HuH-7.5 (cell line): ENCODE measurements at places on chromosomes 4 and X.

GRCh38 chrX:110044346-110045249 is 41.7 kb downstream of the TMEM164 start:
- no peak for DNase-seq

DNA sequence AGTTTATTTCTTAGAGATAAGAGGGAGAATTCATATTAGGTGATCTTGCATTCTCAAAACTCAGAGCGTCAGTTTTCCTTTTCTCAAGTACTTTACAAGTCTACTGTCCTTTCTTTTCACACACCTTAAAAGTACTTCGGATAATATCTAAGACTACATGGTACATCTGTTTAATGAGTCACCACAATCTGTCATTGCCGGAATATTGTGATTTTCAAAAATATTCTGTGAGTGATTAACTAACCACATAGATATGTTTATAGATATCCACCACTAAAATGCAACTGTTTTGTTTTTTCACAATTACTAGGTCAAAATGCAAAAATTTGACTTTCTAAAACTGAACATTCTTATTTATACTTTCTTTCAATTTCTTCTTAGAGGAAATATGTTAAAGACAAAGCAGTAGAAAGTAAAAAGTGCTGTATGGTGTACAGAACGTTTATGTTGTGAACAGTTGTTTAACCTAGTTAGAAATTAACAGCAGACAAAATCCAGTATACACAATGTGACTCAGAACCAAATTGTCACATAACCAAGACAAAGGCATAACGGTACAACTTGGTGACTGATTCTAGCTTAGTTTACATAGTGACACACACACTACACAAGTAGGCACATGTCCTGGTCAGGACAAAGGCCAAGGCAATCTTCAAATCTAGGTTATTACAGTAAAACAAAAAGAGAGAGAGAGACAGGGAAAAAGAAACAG is 482.9 kb downstream of the NAF1 start:
- DNase-seq = no peak

GRCh38 chr4:147864607-147865006 is 132.7 kb downstream of the ARHGAP10 start:
- DNase-seq = no peak

- DNase-seq = no peak
Observed at GRCh38 chrX:110133735-110134370, 130.9 kb downstream of the TMEM164 start.

GRCh38 chrX:27599928-27600327 is 9.8 kb downstream of the DCAF8L2 start:
- DNase-seq = no peak

- DNase-seq = no peak
Observed at GRCh38 chr4:154478128-154478527, 13.5 kb downstream of the DCHS2 start.

- DNase-seq = no peak
Observed at GRCh38 chrX:154596290-154596929, 11.5 kb downstream of the CTAG1A start.

DNA sequence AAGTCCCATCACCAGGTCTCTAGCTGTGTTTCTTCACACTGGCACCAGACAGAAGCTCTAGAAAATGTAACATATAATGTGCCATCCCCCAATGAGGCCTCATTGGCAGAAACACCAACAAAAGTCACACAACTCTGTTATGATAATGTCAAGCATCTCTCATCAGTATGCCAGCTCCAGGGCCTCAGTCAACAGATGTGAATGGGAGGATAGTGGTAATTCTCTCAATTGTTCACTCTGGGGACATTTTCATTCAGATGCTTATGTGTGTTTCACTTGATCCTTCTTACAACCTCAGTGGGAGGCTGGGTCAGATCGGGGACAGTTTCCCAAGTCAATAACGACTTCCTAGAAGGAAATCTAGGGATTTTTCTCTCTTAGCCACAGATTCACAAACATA is 57.5 kb upstream of the SCOC start:
- no peak for DNase-seq

DNA sequence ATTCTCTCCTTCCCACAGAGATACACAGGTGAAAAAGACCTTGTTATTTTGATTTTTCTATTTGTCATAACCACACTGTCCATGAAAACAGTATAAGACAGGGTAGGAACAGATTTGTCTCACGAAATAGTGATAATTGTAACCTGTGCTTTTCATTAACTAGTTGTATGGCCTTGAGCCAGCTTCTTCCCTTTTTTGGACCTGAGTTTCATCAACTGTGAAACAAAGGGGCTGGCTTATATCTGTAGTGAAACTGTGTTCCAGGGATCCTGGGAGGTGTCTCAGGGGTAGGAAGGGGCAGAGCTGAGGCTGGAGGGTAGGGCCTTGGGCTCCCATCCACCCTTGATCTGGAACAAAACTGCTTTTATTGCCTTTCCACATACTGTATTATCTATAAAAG is 50.9 kb downstream of the MED28 start:
- DNase-seq = no peak

DNA sequence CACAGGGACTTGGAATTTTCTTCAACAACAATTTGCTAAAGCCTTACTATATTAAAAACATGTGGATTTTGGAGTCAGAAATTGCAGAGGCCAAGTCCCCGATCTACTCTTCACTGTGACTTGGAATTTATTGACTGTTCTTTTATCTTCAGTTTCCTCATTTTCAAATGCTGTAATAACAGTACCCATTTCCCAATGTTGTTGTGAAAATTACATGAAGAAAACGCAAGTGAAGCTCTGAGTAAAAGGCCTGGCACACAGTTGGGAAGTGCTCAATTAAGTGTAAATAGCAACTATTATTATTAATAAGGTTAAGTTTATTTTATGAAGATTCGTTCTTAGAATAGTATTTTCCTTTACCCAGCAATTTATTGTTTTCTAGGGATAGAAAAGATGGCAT is 15.7 kb downstream of the STBD1 start:
- DNase-seq = no peak

DNA sequence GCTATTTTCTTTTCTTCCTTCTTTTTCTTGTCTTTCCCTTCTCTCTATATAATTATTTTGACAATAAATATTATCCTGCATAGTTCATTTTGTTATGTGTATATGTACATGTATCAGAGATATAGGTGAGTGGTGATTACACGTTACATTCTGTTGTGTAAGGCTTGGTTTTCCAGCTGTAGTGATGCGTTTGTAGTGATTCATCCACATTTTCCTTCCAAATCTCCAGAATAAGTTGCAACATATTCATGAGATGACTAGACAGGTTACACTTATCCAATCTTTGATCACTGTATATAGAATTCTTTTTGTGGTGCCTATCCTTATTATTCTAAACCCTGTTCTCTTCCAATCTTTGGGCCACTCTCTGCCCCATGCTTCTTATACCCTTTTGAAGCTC is 540.2 kb downstream of the GBA3 start:
- DNase-seq = no peak

GRCh38 chr4:88352062-88352740 is 26.5 kb upstream of the HERC6 start:
- no peak for DNase-seq

DNA sequence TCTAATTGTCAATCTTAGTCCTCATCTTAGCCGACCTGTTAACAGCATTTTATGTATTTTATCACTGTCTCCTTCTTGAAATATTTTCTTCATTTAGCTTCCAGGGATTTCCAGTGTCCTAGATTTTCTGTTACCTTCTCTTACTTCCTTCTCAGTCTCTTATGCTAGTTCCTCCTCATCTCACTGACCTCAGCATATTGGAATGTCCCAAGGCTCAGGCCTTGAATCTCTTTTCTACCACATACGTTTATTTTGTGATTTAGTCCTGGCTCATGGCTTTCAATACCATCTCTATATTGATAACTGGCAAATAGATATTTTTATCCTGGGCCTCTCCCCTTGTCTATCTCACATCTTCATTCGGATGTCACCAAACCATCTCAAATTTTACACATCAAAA is 61.1 kb downstream of the IQCM start:
- DNase-seq = no peak

GRCh38 chr4:89056292-89056952 is 563 bp downstream of the FAM13A start:
- no peak for DNase-seq

GRCh38 chrX:13258052-13258444 is 61.8 kb downstream of the ATXN3L start:
- DNase-seq = no peak

DNA sequence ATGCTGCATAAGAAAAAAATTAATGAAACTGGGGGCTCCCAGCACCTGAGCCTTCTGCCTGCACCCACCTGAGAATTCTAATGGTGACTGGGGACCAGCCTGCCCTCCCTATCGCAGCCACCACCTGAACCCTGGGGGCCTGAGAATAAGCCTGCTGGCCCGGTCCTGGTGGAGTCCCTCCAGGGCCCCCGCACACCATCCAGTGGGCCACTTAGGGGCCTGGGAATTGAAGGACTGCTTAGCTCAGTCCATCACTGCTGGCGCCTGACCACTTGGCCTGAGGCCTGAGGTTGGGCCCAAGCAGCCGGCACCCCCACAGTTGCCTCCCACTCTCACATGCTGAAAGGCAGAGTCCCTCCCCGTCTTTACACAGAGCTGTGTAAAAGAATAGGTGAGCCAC is 230.8 kb downstream of the ENOX2 start:
- DNase-seq = no peak

GRCh38 chr4:98098764-98099163 is 44.5 kb downstream of the STPG2 start:
- no peak for DNase-seq

DNA sequence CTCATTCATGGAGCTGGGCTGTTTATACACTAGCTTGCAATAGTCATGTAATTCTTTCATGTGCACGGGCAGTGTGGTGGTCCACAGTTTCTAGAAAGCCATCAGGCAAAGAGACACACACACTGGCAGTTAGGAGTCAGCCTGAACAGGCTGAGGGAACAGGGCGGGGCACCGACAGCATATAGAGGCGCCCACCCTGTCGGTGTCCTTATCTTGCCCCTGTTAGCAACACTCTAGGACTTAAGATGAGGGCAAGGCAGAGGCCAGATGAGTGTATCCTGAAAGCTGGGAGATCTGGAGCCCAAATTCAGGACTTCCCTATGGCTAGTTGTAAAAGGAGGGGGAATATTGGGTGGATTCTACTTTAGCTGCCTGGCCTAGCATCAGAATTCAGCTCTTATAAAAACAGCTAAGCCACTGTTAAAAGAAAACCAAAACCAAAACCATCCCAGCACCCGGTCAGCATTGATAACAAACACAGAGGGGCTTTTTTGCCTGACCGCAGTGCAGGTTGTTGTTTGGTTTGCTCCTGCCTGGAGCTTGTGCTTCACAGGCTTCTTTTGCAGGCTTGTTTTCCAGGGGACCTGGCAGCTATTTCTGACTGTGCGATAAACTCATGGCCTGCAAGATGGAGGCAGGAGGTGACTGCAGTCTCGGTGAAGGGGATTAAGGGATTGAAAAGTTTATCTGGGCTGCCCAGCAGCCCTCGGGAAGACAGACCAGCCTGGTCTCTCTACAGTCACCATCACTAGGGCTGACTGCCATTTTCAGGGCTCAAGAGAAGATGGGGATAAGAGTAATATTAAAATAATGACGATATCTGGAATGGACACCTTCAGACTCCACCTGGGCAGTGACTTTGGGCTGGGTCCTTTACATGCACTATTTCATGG is 638.9 kb downstream of the MID1IP1 start:
- no peak for DNase-seq

DNA sequence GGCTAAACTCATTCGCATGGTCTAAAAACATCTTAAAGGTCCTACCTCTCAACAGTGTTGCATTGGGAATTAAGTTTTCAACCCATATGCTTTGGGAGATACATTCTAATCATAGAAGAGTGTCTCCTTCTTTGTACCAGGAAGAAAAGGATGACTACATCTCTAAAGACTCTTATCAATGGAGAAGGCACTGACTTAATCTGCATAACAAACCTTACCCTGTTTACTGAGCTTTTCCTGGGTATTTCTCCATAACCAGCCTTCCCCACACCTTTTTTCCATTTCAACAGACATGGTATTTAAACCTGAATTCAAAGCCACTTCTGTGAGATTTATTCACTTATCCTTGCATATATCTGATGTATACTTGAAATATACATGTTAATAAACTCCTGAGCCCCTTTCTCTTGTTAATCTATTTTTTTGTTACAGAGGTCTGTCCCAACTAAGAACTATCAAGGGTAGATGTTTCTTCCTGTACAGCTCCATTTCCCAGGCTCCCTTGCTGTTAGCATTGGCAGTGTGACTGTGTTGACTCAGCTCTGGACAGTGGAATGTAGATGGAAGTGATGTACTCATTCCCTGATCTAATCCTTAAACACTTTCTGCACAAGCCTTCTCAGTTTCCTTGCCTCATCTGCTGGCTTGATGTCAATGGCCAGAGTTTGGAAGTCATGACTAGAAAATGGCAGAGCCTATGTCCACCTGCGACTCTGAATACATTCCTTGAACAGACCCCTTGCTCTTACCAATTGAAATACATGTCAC is 148.9 kb upstream of the CPEB2 start:
- DNase-seq = no peak

DNA sequence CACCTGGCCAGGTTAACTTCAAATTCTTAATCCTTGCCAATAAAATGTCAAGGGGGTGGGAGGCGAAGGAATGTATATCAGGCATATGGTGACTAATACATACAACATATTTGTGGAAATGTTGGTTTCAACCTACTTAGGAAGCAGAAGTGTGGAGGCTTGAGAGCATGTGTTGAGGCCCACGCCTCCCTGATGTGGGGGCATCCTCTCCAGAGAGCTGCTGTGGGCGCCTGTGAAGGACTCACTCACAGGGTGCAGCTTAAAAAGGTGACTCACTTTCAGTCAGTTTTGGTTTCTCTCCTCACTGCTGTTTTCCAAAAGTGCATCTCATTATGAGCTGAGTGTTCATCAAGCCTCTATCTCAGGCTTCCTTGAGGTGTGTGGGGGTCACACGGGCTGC is 27.5 kb downstream of the LNX1 start:
- DNase-seq = no peak
